Forelimb muscle (tissue), 1 donor: ENCODE measurements at places on chromosomes 13 and 19.

GRCh38 chr19:42279155-42279901 is 10.3 kb downstream of the CIC start:
- DNase-seq, result no peak

GRCh38 chr19:43731846-43732245 is 16.0 kb downstream of the IRGC start:
- no peak for DNase-seq

DNA sequence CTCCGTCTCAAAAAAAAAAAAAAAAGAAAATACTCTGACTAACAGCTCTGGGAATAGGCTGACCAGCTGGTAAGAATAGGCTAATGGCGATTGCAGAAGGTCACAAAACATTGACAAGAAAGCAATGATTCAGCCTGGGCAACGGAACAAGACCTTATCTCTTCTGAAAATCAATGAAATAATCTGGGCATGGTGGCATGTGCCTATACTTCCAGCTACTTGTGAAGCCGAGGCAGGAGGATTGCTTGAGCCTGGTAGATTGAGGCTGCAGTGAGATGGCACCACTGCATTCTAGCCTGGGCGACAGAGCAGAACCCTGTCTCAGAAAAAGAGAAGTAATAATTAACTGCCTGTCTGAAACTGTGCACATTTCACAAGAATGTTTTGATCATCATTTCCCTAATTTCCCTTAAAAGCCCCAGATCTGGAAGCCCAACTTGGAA is 18.8 kb upstream of the MTRF1 start:
- no peak for DNase-seq

DNA sequence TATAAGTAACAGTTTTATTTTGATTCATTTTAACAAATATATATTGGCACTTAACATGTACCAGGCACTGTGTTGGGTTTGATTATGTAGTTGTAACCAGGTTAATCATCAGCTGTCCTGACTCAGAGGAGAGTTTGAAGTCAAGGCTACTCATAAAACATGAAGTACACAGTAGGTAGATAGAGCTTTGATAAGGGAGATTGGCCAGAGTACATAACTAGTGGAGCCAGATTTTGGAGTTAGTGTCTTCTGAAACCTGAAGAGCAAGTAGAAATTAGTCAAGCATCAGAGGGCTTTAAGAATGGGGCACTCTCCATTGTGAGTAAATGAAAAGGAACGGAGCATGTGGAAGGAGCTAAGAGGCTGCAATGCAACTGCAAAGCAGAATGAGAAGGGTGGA is 333.9 kb downstream of the RFC3 start:
- no peak for DNase-seq

DNA sequence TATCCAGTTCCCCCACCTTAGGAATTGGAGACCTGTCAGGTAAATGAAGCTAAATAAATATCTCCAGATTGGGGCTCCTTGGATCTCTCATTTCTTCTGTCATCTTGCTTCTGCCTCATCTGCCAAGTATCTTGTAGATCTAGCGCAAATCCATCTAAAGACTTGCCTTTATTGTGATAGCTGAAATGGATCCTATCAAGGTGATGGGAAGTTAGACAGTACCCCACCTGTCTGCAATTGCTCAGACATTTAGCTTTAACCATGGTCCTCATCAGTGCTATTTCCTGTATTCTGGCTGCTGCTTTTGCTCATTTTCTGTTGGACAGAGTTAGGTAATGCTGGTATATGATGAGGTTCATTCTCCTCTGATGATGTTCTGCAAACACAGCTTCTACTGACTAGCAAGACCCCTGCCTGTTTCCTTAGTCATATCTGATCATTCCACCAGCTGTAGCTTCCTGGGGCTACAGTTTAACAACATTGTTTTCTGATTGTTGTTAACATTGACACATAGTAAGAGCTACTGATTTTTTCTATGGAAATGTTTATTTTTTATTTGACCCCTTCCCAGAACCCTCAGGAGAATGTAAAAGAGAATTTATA is 340.0 kb downstream of the DCT start:
- DNase-seq, result no peak

DNA sequence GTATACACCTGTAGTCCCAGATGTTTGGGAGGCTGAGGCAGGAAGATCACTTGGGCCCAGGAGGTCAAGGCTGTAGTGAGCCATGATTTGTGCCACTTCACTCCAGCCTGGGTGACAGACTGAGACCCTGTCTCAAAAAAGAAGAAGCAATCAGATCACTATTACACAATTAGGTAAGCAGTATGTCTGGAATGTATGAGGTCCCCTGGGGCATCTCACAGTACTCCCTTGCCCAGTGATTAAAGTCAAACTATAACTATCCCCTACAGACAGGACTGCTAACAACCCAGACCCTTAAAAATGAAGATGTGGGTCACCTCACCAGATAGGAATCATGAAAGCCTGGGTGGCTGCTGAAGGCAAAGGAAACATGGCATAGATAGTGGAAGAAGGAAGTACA is 9.4 kb upstream of the PAN3 start:
- no peak for DNase-seq
